ENCODE measurements at places on chromosomes 6 and 20. TPM values are rescaled to one million over a fixed set of nuclear protein-coding genes. Genes with fewer than 3 reads are reported as not detected.

ZNFX1 gene
- total RNA-seq: 22.2 TPM

- no peak for DNase-seq
Observed at GRCh38 chr6:96499781-96500180, 21.8 kb upstream of the UFL1 start.

GRCh38 chr6:35343835-35344550, 1.6 kb downstream of the PPARD start:
- no peak for DNase-seq

DNA sequence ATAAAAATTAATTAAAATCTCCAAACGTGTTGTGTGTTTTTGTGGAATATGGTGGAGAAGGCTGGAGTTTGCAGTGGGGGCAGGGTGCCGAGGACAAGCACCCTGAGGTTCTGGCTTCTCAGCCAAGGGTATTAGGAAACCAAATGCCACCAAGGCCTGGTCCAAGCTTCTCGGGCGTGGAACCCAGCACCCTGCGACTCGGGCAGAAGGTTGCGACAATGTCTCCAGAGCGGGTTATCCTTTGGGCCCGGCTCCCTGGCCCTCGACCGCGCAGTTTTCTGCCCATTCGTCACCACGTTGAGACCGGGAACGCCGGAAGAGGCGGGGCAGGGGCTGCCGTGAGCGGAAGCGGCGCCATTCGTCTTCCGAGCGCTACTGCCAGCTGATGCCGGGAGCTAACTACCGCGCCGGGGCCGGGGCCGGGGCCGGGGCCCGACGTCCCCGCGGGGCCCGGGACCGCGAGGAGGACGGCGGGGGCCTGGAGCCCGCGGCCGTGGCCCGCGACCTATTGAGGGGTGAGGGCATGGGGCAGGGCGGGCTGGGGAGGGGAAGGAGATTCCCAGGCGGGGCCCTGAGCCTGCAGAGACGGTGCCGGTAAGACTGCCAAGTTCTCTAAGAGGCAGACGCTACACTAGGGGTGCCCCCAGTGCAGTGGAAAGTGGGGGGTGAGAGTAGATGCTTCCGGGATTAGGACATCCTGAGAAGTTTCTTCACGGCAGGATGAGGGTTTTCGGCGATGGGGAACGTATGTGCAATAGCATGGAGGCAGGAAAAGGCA, at the start of gene RRP36:
Gene RRP36 (plus strand): TSS at position 354 of the 778 bp plus-strand sequence. CDS start 32 bp downstream, at position 386.
- no peak for DNase-seq

DNA sequence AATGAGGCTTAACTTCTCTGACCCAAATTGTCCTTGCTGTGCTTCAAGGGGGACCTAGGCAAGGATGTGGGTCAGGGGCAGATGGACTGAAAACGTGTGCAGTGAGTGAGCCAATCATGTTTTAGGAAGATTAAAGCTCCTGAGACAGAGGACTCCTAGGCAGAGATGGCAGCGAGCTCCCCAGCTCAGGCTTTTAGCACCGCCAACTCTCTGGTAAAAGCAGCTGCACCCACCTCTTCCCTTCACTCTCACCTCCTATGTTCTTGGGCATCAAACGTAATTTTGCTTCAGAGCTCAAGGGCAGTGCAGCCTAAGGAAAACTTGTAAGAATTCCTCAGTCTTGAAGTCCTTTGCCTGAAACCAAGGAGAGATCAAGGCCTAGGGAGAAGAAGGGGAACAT, 10.3 kb downstream of the RPP21 start:
- DNase-seq: no peak

Data from urinary bladder (tissue), 4 donors.